ENCODE measurements at places on chromosomes 13 and 19.

DNA sequence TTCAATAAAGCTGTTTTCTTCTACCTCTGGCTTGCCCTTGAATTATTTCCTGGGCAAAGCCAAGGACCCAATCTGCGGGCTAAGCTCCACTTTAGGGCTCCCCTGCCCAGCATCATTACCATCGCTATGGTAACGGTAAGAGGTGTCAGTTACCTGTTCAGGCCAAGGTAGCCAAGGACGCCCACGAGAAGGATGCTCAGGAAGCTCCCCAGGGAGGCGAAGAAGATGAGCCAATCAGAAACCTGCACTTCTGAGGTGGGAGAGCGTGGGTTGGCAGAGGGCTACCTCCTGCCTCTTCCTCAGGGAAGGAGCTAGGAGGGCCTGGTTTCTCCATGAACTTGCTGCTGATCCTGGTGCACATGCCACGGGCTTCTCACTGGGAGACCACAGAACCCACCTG lies 24.7 kb downstream of the IL12RB1 start:
- DNase-seq: no peak

DNA sequence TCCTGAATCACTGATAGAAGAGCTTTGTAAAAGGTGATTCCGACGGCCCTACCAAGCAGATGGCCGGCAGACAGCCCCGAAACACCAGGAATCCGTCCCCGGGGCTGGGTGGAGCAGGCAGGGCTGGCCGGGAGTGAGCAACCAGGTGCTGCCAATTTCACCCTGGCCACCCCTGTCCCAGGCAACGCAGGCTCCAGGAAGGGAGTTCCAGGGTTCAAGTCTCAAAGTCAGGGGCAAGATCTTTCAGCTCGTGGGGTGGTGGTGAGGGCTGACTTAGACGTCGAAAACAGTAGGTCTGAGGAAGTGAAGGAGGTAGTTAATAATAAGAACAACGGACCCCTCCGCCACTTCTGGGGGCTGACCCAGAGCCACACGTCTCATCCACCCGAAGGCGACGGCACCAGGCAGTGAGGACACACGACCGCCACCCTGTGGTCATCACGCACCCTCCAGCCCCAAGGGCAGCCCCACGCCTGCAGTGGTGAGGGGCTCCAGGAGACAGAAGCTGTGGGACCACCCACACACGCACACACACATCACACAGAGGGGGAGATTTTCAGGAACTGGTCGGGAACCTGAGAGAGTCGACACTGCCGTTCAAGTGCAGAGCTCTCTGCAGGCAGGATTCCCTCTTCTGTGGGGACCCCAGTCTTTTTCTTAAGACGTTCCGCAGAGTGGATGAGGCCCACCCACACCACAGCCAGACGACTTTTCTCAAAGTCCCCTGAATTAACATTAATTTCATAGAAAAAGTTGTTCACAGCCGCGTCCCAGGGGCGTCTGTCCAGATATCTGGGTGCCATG lies 67.2 kb downstream of the SPACA7 start:
- DNase-seq: no peak

GRCh38 chr19:2720777-2721569 lies at the start of gene DIRAS1:
Gene DIRAS1, minus strand, starts transcription at chr19:2721372. Its CDS starts 3,566 bp downstream, at chr19:2717806.
- no peak for DNase-seq

DNA sequence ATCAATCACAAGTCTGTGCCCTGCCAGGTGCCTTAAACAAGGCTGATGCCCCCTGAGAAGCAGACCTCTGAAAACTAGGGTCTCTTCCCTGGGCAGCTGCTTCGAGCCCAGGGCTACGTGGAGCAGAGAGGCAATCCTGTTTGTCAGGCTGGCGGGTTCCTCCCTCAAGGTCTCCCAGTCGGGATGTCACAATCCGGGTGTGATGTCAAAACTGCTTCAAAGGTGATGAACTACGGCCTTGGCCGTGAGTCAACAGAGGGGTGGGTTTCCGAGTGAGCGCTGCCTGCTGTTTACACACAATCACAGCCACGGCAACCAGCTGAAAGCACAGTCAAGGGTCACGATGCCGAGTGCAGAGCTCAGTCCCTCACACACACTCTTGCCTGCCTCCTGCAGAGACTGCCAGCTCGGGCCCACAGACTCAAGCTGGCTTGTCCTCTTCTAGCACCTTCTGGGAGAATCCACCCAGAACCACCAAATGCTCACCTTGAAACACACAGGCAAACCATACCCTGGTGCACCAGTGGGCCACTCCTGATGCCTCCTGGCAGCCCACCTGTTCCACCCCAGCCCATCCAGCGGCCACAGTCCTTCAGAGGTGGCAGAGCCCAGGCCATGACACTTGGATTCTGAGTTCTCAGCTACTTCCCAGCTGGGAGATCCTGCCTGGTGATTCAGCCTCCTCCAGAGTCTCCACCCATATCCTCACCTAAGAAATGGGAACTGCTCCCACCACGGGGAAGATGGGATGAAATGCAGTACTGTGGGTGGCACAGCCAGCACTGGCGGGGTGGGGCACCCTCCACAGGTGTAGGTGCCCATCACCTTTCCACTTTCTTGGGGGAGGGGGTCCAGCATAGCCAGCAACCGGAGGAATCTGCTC lies 6.8 kb downstream of the ELL start:
- no peak for DNase-seq

DNA sequence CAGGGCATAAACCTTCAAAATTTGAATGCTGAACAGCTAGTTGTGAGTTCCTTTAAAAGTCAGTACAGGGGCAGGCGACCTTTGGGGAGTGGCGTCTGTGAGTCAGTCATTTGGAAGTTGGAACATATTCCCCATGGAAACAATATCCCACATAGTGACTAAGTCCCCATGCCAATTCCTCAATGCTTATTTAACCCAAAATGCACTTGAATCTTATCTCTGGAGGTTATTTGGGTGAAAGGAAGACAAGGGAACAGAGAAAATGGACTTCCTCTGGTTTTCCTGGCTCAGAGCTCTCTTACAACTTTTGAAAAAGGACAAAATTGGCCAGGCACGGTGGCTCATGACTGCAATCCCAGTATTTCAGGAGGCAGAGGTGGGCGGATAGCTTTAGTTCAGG lies 479.2 kb upstream of the NBEA start:
- no peak for DNase-seq

- no peak for DNase-seq
These were observed 389.3 kb downstream of the DACH1 start for GRCh38 chr13:71477735-71478134.

- no peak for DNase-seq
These were observed 476.6 kb downstream of the ZNF536 start for GRCh38 chr19:30848636-30849425.

DNA sequence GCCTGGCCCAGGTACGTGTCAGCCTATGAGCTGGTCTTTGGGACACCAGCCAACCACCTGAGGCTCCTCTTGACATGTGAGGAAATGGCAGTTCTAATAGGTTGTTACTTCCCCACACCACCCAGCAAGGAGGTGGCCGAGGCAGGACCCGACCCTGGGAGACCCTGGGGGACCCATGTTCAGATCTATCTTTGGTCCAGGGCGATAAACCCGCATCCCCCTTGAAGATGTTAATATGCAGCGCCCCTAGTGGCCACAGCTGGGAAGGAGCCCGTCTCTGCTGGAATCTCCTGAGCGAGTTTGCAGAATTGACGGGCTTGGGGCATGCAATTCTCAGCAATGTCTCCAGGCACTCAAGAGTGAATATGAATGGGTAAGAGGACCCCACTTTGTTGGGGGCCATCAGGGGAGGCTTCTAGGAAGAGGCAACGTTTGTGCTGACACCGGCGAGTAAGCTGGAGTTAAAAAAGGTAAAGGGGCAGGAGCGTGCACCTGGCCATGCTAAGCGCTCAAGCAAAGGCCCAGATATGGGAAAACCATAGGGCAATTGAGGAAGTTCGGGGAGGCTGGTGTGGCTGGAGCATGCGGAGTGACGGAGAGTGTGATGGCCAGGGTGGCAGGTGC lies 1.5 kb upstream of the MYO1F start:
- peak; percentile 71 for DNase-seq

GRCh38 chr19:40441719-40442253 lies 2.3 kb downstream of the SERTAD3 start:
- no peak for DNase-seq

DNA sequence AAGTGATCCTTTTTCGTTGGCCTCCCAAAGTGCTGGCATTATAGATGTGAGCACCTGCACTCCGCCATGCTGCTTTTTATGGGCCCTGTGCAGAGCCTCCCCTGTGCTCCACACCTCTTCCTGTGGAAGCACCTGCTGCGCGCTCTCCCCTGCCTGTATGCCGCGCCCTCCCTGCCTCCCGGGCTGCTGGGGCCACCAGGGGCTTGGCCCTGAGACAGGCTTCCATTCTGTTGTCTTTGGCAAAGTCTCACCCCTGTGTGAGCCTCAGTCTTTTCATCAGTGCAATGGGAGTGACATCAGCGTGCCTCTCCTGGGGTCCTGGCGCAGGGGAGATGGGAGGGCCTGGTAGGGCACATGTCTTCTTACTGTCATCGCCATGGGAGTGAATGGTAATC lies 1.3 kb downstream of the FAM174C start:
- peak; percentile 29 for DNase-seq

DNA sequence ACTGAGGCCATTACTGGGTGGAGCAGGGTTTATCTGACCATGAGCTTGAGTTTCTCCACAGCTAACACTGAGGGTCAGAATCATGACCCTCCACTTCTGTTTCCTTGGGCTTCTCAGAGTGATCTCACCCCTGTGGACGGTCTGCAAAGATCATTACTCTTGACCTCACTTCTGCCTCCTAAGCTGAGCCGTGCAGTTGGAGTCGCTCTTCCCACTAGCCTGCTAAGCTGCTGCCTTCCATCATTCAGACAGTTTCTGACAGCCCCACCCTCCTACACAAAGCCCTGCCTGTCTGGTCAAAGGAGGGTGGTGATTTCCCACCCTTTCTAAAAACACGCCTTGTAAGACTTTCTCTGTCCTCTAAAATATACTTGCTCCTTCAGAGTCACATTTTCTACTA lies 9.3 kb upstream of the FRY start:
- DNase-seq: no peak

DNA sequence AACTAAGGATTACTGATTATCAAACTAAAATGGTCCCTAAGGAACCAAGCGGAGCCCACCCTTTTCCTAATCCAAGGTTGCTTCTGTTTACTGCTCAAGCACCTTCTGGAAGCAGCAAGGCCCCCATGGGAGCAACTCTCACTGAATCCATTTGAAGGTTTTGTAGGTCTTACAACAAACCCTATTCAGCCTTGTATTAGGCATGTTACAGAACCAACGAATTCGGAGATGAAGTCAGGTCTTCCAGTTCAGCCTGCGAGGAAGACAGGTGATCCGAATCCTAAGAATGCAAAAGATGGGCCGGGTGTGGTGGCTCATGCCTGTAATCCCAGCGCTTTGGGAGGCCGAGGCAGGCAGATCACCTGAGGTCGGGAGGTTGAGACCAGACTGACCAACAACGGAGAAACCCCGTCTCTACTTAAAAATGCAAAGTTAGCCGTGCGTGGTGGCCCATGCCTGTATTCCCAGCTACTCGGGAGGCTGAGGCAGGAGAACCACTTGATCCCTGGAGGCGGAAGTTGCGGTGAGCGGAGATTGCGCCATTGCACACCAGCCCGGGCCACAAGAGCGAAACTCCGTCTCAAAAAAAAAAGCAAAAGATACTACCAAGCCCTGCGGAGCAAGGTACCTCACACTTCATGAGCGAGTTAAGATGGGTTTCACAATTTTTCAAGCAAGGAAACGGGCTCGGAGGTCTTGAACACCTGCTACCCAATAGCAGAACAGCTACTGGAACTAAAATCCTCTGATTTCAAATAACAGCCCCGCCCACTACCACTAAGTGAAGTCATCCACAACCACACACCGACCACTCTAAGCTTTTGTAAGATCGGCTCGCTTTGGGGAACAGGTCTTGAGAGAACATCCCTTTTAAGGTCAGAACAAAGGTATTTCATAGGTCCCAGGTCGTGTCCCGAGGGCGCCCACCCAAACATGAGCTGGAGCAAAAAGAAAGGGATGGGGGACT lies 609 bp downstream of the ZAR1L start:
- peak; percentile 76 for DNase-seq

- DNase-seq: peak; percentile 29
These were observed 2.2 kb downstream of the RINL start for GRCh38 chr19:38875656-38876395.

- no peak for DNase-seq
These were observed 125.6 kb downstream of the SPRY2 start for GRCh38 chr13:80215368-80215767.

- DNase-seq: no peak
These were observed 2.0 kb downstream of the TTC9B start for GRCh38 chr19:40216013-40216776.

DNA sequence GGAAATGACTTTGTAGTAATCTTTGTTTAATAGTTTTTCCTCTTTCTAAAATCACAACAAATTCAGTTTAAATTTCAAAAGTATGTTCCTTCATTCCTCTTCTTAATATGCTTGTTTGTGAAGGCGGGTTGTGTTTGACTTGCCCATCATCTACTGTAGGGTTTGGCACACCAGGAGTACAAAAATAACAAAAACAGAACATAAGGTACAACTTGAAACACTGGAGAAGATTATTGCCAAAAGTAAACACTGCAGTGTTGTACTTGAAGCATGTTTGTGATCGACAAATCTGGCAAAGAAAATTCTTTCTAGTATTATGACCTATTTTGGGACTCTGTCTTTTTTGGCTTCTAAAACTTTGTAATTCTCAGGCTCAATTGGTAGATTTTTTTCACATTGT lies 518.6 kb downstream of the SLITRK5 start:
- no peak for DNase-seq

- no peak for DNase-seq
These were observed 1968.9 kb downstream of the PCDH9 start for GRCh38 chr13:65260946-65261891.

DNA sequence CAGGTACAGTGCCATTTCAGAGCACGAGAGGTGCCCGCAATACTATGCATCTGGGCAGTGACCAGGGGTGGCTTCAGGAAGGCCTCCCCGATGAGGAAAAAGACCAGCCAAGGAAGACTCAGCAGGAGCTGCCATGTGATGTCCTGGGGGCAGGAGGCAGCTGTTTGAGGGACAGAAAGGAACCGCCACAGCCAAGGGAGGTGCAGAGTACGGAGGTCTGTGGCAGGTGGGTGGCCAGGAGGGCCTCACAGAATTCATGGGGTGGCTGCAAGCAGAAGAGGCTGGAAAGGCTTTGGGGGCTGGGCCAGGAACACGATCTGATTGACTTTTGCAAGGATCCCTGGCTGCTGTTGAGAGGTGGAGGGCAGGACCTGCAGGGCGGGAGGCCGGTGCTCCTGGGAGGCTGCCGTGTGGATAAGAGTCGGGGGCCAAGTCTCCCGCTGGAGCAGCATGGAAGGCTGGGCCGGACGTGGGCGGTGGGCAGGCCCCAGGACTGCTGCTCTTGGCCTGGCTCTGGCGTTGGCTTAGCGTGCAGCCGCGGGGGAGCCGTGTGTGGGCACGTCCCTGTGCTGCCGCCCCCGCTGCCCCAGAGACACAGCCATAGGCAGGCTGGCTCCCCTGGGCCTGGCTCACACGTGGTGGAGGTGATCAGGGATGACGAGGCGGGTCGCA lies 29.1 kb downstream of the CEBPA start:
- no peak for DNase-seq

Measured in T-helper 2 cell (primary cell).